OCI-M1 (cell line): ENCODE measurements at places on chromosomes 2 and 18.

- peak; percentile 22 for DNase-seq
Observed at GRCh38 chr2:136323195-136323594, 205.2 kb upstream of the CXCR4 start.

- DNase-seq = no peak
Observed at GRCh38 chr18:22936515-22936914, 3.4 kb downstream of the RBBP8 start.

DNA sequence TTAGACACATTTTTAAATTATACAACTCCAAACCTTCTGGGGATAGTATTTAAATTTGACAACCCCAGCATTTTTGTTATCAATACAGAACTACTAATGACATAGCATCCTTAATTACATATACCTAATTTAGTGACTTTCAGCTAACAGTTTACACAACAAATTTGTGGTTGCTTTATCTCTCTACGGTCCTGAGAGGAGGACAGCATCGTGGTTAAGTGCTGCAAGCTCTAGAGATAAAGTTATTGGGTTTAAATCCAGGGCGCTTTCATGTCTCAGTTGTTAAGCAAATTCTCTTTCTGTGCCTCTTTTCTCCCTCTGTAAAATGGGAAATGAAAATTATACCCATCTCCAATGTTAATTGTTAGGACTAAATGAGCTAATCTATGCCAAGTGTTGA, 129.3 kb downstream of the METTL4 start:
- DNase-seq = peak; percentile 79

GRCh38 chr2:27584597-27584996, 1.8 kb downstream of the ZNF512 start:
- no peak for DNase-seq

- DNase-seq = peak; percentile 36
Observed at GRCh38 chr2:27322301-27322765, 564 bp downstream of the MPV17 start.
